ENCODE measurements at places on chromosomes 16 and 17.
A peak's percentile ranks its signal among the peaks of the same experiment; 100 is the strongest.

DNA sequence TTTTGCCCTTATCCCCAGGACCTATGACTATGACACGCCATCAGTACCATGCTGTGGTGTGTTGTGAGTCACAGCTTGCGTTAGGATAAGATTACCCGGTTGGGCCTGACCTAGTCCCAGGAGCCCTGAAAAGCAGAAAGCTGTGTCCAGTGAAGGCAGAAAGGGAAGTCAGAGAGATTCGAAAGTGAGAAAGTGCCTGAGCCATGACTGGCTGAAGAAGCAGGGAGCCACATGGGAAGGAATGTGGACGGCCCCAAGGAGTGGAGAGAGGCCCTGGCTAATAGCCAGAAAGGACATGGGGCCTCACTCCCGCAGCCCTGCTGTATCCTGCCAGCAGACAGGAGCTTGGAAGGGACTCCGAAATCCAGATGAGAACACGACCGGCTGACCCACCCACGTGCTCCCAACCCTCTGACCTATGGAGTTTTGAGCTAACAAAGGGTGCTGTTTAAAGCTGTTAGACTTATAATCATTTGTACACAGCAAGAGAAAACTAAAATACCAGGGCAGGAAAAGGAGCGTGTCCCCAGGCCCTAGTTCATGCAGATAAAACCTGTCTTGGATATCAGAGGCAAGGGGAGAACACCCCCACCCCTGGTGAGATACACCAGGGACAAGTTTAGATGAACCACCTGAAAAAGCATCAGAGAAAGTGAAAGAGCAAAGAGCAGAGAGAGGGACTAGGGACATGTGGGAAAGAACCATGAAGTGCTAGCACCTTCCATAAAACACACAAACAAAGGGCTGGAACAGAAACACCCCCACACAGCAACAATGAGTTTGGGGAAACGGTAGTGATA, 115.3 kb downstream of the SLC39A11 start:
- DNase-seq = no peak

- no peak for DNase-seq
Observed at GRCh38 chr16:3155972-3156371, 21.1 kb downstream of the ZNF213 start.

GRCh38 chr17:2398655-2399571, 1.9 kb downstream of the MNT start:
- no peak for DNase-seq

DNA sequence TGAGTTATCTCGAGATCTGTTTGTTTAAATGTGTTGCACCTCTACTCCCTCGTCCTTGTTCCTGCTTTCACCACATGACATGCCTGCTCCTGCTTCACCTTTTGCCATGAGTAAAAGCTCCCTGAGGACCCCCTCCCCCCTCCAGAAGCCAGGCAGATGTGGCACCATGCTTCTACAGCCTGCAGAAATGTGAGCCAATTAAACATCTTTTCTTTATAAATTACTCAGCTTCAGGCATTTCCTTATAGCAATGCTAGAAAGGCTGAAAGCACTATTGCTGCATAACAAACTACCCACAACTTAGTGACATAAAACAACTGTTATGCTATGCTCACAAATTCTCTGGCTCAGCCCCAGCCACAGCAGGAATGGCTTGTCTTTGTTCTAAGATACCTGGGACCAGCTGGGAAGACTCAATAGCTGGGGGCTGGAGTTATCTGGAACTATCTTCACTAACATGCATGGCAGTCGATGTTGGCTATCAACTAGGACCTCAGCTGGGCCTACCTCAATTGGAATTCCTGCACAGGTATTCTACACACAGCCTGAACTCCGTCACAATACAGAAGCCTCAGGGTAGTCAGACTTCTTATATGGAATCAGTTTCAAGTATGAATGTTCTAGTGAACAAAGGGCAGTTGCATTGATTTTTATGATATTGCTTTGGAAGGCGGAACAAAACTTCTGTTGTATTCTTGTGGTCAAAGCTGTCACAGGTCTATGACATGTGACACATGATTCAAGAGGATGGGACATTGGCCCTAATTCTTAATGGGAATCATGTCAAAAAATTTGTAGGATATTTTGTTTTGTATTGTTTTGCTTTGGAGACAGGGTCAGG, 186.0 kb upstream of the PIRT start:
- no peak for DNase-seq

DNA sequence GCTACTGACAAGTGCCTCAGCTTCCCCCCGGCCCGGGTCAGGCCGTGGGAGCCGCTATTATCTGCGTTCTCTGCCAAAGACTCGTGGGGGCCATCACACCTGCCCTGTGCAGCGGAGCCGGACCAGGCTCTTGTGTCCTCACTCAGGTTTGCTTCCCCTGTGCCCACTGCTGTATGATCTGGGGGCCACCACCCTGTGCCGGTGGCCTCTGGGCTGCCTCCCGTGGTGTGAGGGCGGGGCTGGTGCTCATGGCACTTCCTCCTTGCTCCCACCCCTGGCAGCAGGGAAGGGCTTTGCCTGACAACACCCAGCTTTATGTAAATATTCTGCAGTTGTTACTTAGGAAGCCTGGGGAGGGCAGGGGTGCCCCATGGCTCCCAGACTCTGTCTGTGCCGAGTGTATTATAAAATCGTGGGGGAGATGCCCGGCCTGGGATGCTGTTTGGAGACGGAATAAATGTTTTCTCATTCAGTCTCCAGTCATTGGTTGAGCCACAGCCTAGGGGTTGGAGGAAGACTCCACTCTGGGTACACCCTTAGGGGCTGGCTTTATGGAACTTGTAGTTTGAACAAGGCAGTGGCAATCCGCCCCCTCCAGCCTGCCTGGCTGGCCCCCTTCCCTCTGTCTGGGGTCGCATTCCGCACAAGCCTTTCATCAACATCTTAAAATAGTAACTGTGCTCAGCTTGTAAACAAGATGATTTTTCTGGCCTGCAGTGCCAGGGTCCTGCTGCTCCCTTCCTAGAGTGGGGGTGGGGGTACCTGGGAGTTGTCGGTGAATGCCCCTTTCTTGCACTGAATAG, 4.1 kb downstream of the SYNGR2 start:
- DNase-seq = no peak

GRCh38 chr16:14286368-14287230, 215.5 kb downstream of the MRTFB start:
- no peak for DNase-seq

- DNase-seq = no peak
Observed at GRCh38 chr16:88869673-88869980, 3.2 kb upstream of the PABPN1L start.

DNA sequence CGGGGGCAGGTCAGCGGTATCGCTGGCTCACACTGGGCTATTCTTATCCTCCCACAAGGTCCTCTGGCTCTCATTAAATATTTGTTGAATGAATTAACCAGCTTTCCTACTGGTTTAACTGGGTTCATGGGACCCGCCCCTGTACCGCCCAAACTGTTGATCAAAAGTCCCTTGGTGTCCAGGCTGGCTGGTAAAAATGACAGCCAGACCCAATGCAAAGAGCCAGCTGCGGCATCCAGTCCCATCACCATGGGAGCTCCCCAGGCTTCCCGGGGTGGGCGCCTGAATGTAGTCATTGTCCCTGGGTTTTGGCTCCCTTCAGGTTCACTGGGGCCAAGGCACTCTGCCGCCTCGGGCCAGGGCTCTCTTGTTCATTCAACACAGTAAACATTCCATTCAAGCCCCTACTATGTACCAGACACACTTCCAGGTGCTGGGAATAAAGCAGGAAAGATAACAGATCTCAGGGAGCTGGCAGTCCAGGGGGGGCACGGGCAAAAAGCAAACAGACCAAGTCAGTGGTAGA, 11.7 kb upstream of the ATP2C2 start:
- DNase-seq = no peak

DNA sequence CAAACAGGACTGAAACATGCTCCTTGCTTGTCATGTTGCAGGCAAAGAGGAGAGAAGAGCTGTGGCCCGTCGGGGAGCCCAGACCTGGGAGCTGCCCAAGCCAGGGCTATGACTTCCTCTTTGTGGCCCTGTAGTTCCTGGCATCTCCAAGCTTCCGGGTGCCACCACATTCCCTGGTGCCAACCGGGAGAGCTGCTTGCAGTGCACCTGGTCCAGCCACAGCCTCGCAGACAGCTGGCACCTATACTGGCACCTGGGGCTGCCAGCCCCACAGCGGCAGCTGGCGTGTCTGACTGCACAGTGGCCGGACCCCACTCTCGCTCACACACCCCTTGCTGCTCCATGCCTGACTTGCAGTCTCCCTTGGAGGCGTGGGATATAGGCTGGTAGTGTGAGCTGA, 37.1 kb upstream of the FOXJ1 start:
- DNase-seq = no peak

- DNase-seq = no peak
Observed at GRCh38 chr17:65783845-65784334, 222.4 kb upstream of the AXIN2 start.

- DNase-seq = no peak
Observed at GRCh38 chr17:79038545-79039135, 14.7 kb downstream of the C1QTNF1 start.

- no peak for DNase-seq
Observed at GRCh38 chr16:83727018-83727417, 80.8 kb upstream of the HSBP1 start.

GRCh38 chr17:79633993-79634813, 23.4 kb upstream of the RBFOX3 start:
- DNase-seq = no peak

DNA sequence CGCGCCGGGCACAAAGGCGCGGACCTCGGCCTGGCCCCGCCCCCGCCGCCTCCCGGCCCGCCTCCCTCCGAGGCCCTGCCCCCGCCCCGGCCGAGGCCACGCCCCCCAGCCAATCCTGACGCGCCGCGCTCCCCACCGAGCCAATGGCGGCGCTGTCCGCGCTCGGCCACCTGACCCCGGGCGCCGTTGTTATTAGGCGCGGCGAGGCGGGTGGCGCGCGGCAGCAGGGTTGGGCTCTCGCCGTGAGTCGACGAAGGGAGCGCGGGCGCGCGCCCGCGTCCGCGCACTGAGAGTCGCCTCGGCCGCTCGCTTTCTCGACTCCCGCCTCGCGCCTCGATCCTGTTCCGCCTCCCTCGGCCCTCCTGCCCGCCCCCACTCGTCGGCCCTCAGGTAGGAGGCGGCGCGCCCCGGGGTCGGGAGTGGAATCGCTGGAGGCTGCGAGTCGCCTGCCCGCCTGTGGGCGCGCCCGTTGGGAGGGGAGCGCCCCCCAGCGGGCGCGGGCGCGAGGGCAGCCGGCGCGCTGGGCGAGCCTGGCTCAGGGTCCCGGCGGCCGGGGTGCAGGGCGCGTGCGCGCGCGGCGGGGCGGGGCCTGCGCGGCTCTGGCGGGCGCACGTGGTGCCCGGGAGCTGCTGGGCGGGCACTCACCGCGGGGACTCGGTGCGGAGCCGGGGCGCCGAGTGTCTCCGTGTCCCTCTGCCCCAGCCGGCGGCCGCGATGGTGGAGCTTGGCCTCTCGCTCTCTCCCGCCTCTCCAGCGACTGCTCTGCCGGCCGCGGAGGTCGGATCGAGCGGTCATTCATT, 405 bp upstream of the CBLN1 start:
- peak; percentile 93 for DNase-seq

GRCh38 chr16:87201790-87202189, 115.4 kb downstream of the C16orf95 start:
- DNase-seq = no peak
